Fibroblast of skin of right biceps (primary cell): ENCODE measurements at places on chromosomes 2 and 18.

GRCh38 chr2:26615860-26616705, 25.1 kb downstream of the CIB4 start:
- no peak for DNase-seq

GRCh38 chr2:157856187-157856515, 20.0 kb downstream of the ACVR1 start:
- peak; percentile 51 for DNase-seq

- no peak for DNase-seq
Measured at GRCh38 chr2:51028829-51029228, 3.1 kb downstream of the NRXN1 start.

GRCh38 chr2:51107841-51108240, 75.9 kb upstream of the NRXN1 start:
- DNase-seq = no peak

GRCh38 chr2:172655838-172656573, 79.6 kb upstream of the RAPGEF4 start:
- peak; percentile 41 for DNase-seq
